ENCODE measurements at places on chromosomes 11 and 22.

- DNase-seq: no peak
Observed at GRCh38 chr11:28715726-28716125, 607.5 kb downstream of the METTL15 start.

GRCh38 chr22:36763576-36763975 is 12.3 kb downstream of the IFT27 start:
- peak; percentile 51 for DNase-seq

- no peak for DNase-seq
Observed at GRCh38 chr11:7893796-7894195, 37.3 kb downstream of the OR10A6 start.

DNA sequence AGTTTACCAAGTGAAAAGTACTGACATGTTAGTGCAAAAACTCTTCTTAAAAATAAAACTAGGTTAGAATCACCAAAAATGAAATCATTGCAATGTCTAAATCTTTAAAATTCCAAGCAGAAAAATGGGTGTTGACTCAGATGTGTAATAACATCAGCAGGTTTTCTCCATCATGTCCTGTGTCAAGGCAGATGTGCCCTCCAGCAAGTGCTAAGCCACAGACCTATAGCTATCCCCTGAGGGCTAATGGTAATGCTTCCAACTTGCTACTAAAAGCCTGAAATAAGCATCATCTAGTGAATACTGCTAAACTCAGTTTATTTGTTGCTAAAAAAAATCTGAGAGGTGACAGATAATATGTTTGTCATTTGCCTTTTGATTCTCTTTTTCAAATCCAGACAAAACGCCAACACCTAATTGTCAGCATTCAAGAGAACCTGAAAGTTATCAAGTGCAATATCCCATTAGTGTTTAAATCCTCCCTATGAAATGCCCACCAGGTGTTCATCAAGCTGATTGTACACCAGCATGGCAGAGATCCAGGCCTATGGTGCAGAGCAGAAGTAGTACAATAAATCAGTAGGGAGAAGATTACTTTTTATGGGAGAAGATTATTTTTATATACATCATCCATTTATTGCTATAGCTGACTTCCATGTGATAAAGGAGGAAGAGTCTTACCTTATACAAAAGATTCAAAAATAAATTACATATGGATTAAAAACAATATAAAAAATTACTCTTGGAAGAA is 55.1 kb upstream of the SYT9 start:
- DNase-seq: no peak

- DNase-seq: no peak
Observed at GRCh38 chr11:29435421-29435820, 581.4 kb downstream of the KCNA4 start.

DNA sequence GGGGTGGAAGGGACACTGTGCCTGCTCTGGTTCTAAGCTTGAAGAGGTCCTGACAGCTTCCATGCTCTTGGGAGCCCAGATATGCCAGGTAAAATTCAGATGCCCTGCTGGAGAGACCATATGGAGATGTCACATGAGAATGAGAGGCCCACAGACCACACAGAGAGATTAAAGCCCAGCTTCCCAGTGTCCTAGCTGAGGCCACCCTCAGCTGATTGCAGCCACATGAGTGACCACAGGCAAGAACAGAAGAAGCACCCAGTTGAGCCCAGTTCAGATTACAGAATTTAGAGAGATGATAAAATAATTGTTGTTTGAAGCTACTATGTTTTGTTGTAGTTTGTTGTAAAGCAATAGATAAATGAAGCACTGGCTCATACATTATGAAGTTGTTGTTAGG is 14.4 kb upstream of the PVALB start:
- DNase-seq: no peak
